CD4-positive, alpha-beta T cell (primary cell): ENCODE measurements at places on chromosomes 3 and 15. TPM values are rescaled to one million over a fixed set of nuclear protein-coding genes. Genes with fewer than 3 reads are reported as not detected.

NR2F2 gene
- not detected for total RNA-seq

BTLA gene
- total RNA-seq: 8.5 TPM

A4GNT gene
- total RNA-seq: not detected

CADM2 gene
- total RNA-seq: 0.03 TPM
